ENCODE measurements at places on chromosomes 2 and 18.

- no peak for DNase-seq
Observed at GRCh38 chr2:84778911-84779690, 101.8 kb downstream of the TRABD2A start.

GRCh38 chr2:46964835-46965560, 49.4 kb upstream of the MCFD2 start:
- DNase-seq: no peak

GRCh38 chr18:73752546-73752945, 395.1 kb downstream of the FBXO15 start:
- no peak for DNase-seq

DNA sequence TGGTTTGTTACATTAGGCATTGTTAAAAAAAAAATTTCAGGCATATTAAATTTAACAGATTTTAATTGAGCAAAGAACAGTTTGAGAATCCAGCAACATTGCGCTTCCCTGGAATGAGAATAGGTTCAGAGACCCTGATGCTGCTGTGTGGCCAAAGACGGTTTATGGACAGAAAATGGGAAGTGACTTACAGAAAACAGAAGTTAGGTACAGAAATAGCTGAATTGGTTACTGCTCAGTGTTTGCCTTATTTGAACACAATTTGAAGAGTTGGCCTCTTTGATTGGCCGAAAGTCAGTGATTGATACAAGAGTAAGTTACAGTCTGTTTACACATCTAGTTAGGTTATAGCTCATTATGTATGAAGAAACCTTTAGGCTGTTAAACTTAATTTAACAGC, 6.0 kb upstream of the NEDD4L start:
- no peak for DNase-seq

DNA sequence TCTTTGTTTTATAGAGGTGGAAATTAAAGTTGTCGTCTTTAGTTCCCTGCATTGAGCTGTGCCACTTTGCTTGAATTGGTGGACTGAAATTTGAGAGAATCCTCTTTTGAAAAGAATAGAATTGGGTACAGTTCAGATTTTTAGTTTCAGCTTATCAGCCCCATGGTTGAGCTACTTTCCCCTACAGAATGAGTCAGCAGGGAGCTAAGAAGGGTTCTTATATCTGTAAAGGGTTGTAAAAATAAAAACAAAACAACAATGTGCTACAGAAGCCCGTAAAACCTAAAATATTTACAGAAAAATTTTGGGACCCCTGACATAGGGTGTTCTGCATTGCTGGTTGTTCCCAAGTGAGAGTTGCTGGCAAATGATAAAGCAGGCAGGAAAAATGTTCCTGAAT, 12.6 kb downstream of the SLC20A1 start:
- no peak for DNase-seq

DNA sequence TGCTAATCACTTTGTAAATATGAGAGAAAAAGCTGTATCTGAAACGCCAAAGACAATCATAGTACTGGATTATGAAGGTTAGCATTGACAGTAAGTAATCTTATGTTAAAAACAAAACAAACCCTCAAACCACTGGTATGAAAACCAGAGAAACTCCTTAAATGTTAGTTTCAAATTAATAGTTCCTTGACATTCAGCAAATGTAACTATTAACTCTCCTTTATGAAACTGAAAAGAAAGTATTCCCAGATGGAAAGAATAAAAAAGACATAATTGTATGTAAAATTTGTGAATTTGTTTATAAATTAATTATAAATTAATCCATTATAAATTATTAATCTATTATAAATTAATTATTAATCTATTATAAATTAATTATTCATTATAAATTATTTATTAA, 12.3 kb downstream of the FASTKD1 start:
- DNase-seq: no peak

DNA sequence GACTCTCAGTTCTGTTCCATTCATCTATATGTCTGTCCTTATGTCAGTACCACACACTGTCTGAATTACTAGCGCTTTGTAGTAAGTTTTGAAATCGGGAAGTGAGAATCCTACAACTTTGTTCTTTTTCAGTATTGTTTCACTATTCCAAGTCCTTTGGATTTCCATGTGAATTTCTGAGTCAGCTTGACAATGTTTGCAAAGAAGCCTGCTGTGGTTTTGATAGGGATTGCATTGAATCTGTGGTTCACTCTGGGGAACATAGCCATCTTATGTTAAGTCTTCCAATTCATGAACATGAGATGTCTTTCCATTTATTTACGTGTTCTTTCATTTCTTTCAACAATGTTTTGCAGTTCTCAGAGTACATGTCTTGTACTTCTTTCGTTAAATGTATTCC, 15.0 kb downstream of the SLC3A1 start:
- DNase-seq: no peak

DNA sequence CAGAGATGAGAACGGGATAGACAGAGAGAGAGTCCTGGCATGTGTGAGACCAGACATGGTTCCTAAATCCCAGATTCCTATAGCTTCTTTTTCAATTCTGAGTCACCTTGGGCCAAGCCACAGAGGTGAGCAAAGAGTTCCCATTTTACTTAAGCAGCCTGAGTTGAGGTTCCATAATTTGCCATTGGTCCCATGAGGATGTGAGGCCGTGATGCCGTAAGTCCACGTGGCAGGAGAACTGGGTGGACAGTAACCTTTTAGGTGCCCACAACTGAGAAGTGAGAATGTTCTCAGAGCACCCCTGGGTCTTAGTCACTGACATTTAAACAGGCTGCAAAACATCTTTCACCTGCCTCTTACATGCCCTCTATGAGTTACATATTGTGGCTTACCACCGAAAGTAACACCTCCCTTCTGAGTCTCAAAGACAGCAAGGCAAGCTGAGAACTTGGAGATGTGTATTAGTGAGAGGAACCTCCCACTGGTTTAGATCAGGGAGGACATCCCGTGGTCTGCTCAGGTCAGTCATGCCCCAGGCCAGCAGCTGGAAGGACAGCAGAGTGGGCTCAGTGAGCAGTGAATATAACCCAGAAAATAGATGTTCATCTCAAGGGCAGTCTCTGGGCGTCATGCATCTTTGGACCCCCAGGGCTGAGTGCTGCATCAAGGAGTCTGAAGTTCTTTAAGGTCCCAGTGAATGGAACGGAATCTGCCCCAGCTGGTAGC, 127.9 kb upstream of the LGALSL start:
- no peak for DNase-seq

DNA sequence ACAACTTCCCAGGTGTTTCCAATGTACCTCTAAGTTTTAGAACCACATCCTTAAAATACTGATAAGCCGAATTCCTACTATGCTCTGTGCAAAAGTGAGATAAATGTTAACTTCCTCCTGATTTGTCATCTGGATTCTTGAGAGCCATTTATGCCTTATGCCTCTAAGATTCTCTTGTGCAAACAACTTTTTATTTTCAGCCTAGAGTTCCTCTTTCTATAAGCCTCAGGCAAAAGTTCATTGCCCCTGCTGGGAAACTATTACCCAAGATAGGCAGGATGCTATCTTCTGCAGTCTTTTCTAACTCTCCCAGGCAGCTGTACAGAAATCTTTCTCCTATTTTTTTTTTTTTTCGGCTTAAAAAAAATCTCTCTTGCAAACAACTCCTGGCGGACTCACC, 216.1 kb downstream of the KCNJ3 start:
- DNase-seq: no peak

GRCh38 chr2:175468431-175469098, 287.1 kb upstream of the ATP5MC3 start:
- no peak for DNase-seq

GRCh38 chr2:64376926-64377325, 77.0 kb upstream of the LGALSL start:
- DNase-seq: no peak

GRCh38 chr2:217413193-217413592, 553.3 kb upstream of the TNP1 start:
- peak; percentile 69 for DNase-seq

- no peak for DNase-seq
Observed at GRCh38 chr2:192957425-192957824, 762.7 kb upstream of the TMEFF2 start.

- DNase-seq: no peak
Observed at GRCh38 chr2:2621855-2622254, 290.8 kb upstream of the MYT1L start.

DNA sequence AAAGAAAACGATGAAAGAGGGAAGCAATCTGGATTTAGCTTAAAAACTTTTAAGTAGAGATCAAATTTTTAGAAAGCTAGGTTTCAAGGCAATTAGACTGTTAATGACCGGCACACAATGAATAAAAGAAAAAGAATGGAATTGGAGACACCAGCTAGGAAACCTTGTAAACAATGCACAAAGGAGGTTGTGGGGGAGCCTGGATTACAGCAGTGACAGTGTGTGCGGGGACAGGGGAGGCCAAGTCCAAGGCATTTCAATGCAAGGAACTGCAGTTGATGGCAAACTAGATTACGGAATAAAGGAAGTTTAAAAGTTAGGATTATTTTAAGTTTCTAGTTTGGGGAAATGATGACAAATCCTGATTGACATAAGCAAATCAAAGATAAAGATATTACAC, 74.5 kb downstream of the DTNB start:
- DNase-seq: no peak

DNA sequence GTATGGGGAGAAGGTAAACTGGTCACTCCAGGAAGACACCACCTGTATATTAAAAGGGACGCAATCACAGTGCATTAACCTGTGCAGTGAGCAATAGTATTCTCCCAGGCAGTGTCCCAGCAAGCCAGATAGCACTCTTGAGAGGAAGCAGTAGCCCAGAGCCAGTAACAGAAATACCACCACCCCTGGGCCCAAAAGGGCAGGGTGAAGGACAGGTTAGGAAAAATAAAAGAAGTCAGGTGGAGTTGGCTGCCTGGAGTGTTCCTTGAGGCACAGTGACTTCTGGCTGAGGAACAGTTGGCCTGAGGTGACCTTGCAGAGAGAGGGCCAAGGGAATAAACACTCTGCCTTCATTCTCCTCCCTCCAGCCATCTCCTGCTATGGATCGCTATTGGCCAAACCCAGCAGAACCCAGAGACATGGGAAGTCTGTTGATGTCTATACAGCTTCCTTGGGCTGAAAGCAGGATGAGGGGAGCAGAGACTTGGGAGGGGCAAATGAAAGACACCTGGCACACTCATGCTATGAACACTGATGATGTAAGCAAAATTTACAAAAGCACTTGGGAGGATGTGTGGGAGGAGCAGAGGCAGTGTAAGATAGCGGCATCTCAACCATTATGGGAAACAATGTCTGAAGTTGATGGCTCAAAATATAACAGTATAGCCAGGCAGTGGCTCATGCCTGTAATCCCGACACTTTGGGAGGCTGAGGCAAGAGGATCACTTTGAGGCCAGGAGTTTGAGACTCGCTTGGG, 7.5 kb downstream of the C18orf32 start:
- DNase-seq: no peak

DNA sequence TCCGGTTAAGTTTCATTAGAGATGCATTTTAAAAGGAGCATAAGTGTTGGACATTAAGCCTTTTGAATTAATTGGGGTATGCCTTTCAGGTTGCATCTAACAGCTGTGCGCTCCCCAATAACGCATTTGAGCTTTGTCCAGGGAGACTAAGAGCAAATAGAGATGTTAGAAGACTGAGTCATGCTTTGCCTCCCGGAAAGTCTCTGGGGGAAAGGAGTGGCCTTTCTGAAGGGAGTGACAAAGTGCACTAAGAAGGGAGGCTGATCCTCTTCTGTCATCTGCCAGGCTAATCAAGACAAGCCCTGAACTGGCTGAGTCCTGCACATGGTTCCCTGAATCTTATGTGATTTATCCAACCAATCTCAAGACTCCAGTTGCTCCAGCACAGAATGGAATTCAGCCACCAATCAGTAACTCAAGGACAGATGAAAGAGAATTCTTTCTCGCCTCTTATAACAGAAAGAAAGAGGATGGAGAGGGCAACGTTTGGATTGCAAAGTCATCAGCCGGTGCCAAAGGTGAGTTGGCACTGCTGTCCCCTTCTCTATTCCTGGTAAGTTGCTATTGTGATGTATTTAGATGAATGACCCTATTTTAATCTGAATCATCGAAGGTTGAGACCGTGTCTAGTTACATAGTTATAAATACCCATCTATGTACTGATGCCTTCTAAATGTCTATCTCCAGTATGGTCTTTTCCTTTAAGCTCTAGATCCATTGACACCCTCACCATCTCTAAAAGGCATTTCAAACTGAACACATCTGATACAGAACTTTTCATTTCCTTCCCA, 12.1 kb downstream of the TTL start:
- DNase-seq: no peak

DNA sequence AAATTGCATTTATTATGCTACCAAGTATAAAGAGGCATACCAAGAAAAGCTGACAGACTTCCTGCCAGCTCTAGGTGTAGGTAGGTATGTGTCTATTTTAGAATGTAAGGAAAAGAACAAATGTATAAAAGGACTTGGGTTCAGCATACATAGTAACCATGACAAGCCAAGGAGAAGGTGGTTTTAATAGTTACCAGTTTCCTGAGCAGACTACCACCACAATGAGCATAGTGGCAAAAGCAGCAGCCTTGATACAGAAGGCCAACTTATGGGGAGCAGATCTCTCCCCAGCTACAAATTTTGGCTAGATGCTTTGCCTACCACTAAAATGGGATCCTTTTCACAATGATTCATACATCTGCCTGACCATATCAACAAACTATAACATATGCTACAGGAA, 34.5 kb downstream of the METTL8 start:
- no peak for DNase-seq

DNA sequence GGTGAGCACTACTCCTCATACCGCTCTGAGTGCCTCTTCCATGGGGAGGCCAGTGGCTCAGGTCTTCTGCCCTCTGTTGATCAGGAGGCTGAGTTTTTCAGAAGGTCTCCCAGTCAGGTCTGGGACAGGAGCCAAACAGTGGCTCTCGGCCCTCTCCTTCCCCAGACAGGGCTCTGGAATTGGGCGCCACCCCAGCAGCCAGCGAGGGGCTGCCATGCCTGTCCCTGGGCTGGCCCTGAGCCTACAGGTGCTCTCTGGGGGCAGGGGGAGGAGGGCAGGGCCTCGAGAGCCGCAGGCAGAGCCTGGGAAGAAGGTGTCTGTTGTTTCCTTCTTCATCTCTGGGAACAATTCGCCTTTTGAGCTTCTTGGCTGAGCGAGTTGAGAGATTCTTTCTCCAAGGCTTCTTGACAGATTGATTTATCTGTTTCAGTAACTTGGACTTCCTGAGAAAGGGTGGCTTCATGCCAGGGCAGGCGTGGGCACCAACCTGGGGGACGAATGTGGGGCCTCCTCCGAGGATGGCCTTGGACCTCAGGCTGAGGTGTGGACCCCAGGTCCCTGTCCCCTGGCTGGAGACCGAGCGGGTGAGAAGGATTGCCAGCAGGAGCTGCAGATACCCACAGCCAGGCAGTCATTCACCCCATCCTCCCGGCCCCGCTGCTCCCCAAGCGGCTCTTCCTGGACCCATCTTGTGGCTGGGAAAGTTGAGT, 64.7 kb upstream of the GLI2 start:
- DNase-seq: no peak

GRCh38 chr18:77405096-77405495, 155.4 kb downstream of the GALR1 start:
- DNase-seq: no peak

GRCh38 chr2:100658017-100658416, 95.2 kb downstream of the PDCL3 start:
- DNase-seq: no peak

DNA sequence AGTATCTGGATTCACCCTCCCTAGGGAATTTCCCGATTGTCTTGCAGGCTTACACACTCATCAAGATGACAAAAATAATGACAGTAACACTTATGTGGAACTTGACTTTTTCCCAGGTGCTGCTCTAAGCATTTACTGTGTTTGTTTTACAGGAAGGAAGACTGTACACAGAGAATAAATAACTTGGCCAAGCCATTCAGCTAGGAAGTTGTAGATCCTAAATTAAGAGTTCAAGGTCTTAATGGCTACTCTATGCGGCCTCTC, 549 bp upstream of the DPP4 start:
- DNase-seq: no peak

All from DMS 273 treated with DMSO at 0.1 percent for 48 hours (cell line).